ENCODE measurements at places on chromosomes 13 and 19.

GRCh38 chr19:1401138-1401888 lies at the start of gene GAMT:
GAMT (minus strand) TSS chr19:1401542; CDS start chr19:1401476, 66 bp downstream.
- no peak for DNase-seq

GRCh38 chr13:28432816-28433560 lies 61.9 kb downstream of the FLT1 start:
- DNase-seq: no peak

GRCh38 chr13:113791226-113791625 lies 32.2 kb downstream of the TMEM255B start:
- no peak for DNase-seq

GRCh38 chr19:55098716-55099556 lies 18.5 kb downstream of the PPP1R12C start:
- no peak for DNase-seq

- no peak for DNase-seq
These were observed 1755.3 kb upstream of the SPRY2 start for GRCh38 chr13:82096256-82096655.

DNA sequence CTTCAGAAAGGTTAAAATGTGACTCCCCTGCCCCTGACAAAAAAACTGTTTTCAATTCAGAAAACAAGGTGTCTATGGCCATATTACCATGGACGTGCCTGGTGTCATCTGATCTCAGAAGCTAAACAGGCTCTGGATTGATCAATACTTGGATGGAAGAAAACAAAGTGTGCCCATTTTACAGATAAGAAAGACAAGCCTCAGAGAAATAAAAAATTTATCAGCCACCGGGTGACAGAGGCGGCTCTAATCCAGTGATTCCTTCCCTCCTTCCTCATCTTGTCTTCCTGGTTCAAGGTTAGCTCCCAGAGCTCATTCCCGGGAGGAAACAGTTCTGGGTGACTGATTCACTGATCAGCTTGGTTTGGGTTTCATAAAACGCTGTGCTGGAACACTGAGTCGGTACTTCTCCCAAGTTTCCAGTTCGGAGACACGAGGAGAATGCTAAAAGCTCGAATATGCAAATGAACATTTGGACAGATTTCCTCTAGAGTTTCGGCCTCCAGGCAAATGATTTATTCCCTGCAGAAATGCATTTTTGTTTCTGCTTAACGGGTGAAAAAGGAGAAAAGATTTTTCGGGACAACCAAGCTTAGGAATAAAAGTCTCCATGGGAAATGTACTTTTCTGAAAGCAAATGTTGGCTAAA lies 211.2 kb downstream of the UQCRFS1 start:
- no peak for DNase-seq

- no peak for DNase-seq
These were observed 763.1 kb upstream of the SLITRK1 start for GRCh38 chr13:84645196-84646012.

GRCh38 chr13:26198116-26198515 lies 24.0 kb downstream of the RNF6 start:
- no peak for DNase-seq
